Activated CD4-positive, alpha-beta memory T cell treated with anti-CD3 and anti-CD28 coated beads, Interleukin-2, amount 10 ng/mL, durations not matched to agents 7 days and 5 days (primary cell): ENCODE measurements at places on chromosomes 16 and 17.

DNA sequence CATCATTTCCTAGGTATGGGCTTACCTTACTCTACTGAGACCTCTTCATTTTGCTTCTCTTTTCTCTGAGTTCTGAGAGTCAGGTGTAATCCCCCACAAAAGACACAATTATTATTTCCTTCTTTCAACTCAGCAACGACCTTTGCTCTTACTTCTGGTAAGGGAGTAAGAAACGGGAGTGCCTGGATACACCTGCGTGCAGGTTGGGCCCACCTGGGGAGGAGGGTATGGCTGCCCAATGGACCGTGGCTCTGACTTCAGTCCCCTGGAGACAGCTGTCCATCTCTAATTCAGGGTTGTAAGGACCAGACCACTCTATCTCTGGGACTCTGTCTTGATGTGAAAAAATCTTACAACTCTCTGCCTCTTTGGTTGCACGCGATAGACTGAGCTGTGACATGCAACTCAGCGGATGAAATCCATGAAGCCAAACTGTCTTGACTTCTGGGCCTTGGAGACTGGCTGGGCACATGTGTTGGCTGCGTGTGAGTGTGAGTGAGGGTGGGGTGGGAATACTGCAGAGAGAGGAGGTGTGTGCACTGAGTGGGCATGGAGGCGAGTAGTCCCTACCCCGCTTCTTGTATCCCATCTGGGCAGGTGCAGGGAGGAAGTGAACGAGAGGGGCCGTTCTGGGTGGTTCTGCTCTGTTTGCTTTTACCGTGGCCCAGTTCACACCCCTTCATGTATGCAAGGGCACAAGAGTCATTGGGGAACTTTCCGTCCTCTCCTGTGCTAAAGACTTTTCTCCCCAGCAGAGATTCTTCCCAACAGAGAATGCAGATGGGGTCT, 1.2 kb downstream of the TMEM238L start:
- no peak for DNase-seq

DNA sequence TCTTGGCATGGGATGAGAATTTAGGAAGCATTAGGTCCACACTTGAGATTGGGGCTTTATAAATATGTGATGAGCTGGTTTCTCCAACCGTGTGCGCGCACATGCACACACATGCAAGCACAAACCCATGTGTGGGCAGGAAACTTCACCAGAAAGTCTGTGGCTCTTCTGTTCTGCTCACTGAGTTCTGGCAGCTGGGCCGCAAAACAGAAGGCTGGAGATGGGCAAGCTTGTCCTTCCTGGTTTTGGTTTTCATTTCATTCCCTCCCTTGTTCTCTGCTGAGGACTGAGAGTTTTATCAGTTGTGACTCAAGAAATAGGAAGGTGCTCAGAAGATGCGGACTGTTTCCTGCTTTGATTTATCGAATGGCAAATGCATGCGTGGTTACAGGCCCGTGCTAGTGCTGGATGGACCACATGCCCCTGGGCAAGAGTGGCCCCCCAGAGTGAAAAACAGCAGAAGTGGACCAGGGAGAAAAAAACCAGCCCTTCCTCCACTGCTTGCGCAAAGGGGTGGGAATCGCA, 14.1 kb downstream of the MAP3K14 start:
- peak; percentile 48 for DNase-seq

DNA sequence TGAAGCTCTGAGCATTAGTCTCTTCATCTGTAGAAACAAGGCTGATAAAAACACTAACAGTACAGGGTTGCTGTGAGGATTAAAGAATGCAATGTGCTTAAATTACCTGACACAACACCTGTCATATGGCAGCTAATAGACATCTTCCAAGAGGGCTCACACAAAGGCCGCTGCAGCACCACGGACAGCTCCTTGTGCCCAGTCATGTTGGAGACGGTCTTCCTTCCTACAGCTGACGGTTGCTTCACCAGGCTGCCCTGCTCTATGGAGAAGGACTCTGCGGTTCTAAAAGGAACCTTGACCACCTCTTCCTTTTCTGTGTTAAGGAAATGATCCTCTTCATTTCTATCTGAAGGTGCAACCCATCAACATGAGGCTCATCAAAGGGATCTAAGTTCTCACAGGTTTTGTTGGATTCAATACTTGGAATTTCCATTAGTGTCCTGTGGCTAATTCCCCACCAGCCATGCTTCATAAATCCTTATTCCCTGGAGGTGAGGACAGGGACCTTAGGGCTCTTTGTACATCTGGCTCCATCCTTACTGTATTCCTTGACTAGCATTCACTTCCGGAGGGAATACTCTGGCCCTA, 138.9 kb upstream of the CES5A start:
- peak; percentile 56 for DNase-seq

- no peak for DNase-seq
Measured at GRCh38 chr17:38656959-38657823, 17.6 kb downstream of the EPOP start.

GRCh38 chr17:12509801-12510200, 155.9 kb upstream of the MYOCD start:
- DNase-seq = no peak

- peak; percentile 71 for DNase-seq
Measured at GRCh38 chr17:66906321-66907278, 57.9 kb upstream of the CACNG4 start.

GRCh38 chr16:4038448-4038847, 77.8 kb downstream of the ADCY9 start:
- DNase-seq = no peak

DNA sequence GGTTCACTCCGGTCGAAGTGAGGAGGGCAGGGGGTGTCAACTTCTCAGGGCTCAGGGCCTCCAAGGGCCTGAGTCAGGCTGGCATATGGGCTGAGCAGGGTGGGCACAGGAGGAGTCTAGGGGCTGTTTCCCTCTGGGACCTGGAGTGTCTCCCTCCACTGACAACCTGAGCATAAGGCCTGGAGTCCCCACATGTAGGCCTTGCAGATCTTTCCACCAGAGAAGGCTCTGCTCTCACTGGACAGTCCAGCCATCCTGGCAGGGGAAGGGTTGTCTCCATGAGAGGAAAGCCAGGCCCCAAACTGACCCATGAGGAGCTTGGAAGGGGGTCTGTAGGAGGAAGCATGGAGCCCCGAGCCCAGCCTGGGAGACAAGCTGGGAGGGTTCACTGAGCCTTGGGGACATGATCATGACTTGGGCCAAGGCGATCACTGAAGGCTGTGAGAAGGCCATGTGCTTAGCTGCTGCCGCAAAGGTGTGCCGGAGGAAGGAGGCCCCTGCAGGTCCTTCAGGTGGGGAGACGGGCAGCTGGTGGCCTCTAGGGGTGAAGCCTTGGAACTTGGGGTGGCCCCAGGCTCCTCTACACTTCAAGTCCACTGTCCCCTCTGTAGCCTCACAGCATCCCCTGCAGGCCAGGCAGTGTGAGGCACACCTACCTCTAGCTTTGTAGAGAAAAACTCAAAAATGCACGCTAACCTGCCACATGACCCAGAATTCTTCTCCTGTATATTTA, 9.9 kb downstream of the CMTM2 start:
- DNase-seq = peak; percentile 81

DNA sequence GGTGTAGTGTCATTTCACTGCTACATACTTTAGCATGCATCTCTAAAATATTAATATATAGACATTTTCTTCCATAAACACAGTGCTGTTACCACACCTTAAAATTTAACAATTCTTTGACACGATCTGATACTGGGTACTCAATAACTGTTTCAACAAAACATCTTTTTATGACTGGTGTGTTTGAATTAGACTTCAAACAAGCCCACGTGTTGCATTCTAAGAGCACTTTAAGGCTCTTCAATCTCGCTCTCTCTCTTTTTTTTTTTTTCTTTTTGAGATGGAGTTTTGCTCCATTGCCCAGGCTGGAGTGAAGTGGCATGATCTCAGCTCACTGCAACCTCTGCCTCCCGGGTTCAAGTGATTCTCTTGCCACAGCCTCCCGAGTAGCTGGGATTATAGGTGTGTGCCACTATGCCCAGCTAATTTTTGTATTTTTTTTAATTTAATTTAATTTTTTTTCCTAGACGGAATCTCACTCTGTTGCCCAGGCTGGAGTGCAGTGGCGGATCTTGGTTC, 15.8 kb upstream of the SLC46A1 start:
- DNase-seq = no peak
